ENCODE measurements at places on chromosomes 7 and 10. TPM values are rescaled to one million over a fixed set of nuclear protein-coding genes. Genes with fewer than 3 reads are reported as not detected.

Gene NUTM2D
- total RNA-seq: 0.56 TPM

Gene MDFIC
- 30.7 TPM for total RNA-seq

Gene POLR2J2
- 0.40 TPM for total RNA-seq

Gene ANK3
- 3.2 TPM for total RNA-seq

Gene PKD2L1
- not detected for total RNA-seq

Gene AP4M1
- total RNA-seq: 35.6 TPM

Gene EVX1
- not detected for total RNA-seq

Gene MYL10
- total RNA-seq: not detected

Gene VWC2
- not detected for total RNA-seq

Gene NRG3
- total RNA-seq: not detected

Gene FAM25C
- not detected for total RNA-seq

Gene CUZD1
- total RNA-seq: 0.13 TPM

Gene SORBS1
- total RNA-seq: 0.16 TPM

Gene RARRES2
- 377 TPM for total RNA-seq

Gene RELN
- 0.65 TPM for total RNA-seq

Gene GALNT17
- total RNA-seq: not detected

Gene HSPA12A
- total RNA-seq: 5.2 TPM

Gene TMEM178B
- not detected for total RNA-seq

Gene TMEM213
- total RNA-seq: not detected

Gene LEP
- not detected for total RNA-seq

Gene H2BK1
- total RNA-seq: not detected

Gene TBATA
- total RNA-seq: not detected

Gene CALY
- total RNA-seq: 14.1 TPM

Gene PLXNA4
- total RNA-seq: 0.65 TPM

Gene CPN1
- not detected for total RNA-seq

Gene TRIM24
- 6.1 TPM for total RNA-seq

Gene STAG3
- total RNA-seq: 0.16 TPM

Gene NPSR1
- total RNA-seq: not detected

Gene PRKAR2B
- 7.9 TPM for total RNA-seq

Gene A1CF
- total RNA-seq: not detected

Gene ANXA8L1
- 0.56 TPM for total RNA-seq

Gene RNF32
- 1.4 TPM for total RNA-seq

Gene RNF133
- total RNA-seq: not detected

Gene LRRC17
- total RNA-seq: 455 TPM

Gene GBX1
- not detected for total RNA-seq

Gene ZNF727
- not detected for total RNA-seq

Gene PRLHR
- total RNA-seq: not detected

Gene SRPK2
- total RNA-seq: 24.4 TPM

Gene NANOS1
- 0.72 TPM for total RNA-seq

Gene CPA4
- 3.1 TPM for total RNA-seq

Gene MALRD1
- 0.08 TPM for total RNA-seq

Gene OPN4
- total RNA-seq: not detected

Gene CHAT
- total RNA-seq: not detected

Gene CPED1
- 21.2 TPM for total RNA-seq

Gene ITGB8
- total RNA-seq: 6.7 TPM

Gene ANKRD1
- 13.3 TPM for total RNA-seq

Gene TFR2
- total RNA-seq: 0.64 TPM

Gene THSD7A
- total RNA-seq: 0.48 TPM

Gene BMPR1A
- 18.1 TPM for total RNA-seq

Gene PLEKHS1
- total RNA-seq: not detected

Gene ANKRD22
- not detected for total RNA-seq

Gene PSD
- total RNA-seq: 6.8 TPM

Gene ACTR3C
- 0.39 TPM for total RNA-seq

Gene CNPY1
- total RNA-seq: not detected

Gene PDK4
- total RNA-seq: 1.2 TPM

Gene MYL7
- not detected for total RNA-seq

Gene AFAP1L2
- 5.3 TPM for total RNA-seq

Data from epithelial cell of alveolus of lung (primary cell).